IMR-90 (cell line): ENCODE measurements at places on chromosomes 5 and 9. TPM values are rescaled to one million over a fixed set of nuclear protein-coding genes. Genes with fewer than 3 reads are reported as not detected.

The LEAP2 gene
- under 0.01 TPM in 2 replicates for total RNA-seq

The CEL gene
- under 0.01 TPM in 2 replicates for total RNA-seq

The RPS14 gene
- 7,310 and 7,583 TPM in 2 replicates for total RNA-seq

The INSL6 gene
- total RNA-seq, result not detected in 2 replicates

The FIBCD1 gene
- 1.1 and 2.2 TPM in 2 replicates for total RNA-seq

The OR1Q1 gene
- not detected in 2 replicates for total RNA-seq
